ENCODE measurements at places on chromosomes 2 and 18.
A peak's percentile ranks its signal among the peaks of the same experiment; 100 is the strongest.

DNA sequence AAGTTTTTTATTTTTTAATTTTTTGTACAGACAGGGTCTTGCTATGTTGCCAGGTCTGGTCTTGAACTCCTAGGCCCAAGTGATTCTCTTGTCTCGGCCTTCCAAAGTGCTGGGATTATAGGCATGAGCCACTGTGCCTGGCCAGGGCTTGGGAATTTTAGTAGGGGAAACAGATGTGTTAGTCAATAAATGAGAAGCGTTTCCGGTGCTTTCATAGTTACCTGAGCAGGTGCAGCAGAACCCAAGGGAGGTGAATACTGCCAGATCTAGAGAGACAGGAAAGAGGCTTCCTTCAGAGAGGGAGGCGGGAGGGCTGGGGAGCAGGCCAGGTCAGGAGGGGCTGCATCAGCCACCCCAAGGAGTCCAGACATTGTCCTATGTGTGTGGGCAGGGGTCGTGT is 30.5 kb upstream of the IMPA2 start:
- DNase-seq, result no peak

DNA sequence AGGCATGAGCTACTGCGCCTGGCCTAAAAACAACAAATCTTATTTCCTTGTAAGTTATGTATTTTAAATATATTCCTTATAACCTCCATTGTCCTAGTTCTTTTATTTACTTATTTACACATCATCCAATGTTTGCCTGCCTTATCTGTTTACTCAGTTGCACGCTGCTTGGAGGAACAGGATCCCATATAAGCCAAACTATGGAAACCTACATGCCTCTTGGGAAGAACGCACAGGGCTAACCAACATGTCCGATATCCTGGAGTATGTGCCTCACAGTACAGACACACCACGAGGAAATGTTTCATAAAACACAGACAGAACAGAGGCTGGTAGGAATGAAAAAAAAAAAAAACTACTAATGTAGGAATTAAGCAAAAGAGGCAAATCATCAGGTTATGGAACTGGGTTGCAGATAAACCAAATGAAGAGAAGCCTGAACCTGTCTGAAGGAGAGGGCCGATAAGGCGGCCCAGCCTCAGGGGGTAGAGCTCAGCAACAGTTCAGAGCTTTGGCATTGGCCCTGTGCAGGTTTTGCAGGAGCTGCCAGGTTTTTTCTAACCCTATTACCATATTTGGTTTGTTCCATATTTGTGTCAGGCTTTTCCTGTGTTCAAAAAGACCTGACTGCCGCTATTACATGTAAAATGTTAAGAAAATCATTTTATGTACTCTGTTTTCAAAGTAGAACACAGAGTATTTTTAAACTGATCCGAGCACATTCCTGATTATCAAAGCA is 19.9 kb upstream of the SP3 start:
- DNase-seq, result no peak

DNA sequence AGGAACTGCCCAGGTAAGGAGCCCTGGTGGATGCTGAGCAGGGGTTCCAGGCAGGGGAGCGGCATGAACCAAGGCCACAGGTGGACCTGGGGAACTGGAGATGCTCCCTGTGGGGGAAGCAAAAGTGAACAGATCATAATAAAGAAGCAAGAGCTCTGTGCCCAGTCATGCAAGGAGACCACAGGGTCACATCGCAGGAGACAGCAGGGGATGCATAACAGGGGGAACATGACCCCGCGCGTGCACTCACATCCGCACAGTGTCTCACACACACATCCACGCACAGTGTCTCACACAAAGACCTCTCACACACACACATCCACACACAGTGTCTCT is 473.3 kb upstream of the HS6ST1 start:
- no peak for DNase-seq

DNA sequence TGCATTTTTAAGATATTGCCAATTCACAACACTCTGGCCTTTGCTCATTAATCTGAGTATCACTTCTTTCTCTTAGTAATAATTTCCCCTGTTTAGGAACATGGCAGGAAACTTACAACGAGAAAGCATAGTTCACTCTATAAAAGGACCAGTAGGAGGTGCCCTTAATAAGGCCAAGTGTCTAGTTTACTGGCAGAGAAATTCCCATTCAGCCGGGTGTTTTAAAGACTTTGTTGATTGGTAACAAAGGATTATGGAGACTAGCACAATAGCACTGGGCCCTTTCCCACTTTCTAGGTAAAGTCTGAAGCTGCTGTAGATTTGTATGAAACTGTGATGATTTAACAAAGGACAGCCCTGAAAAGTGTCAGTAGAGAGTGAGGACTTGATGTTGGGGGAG is 3.1 kb downstream of the DCC start:
- DNase-seq, result no peak

DNA sequence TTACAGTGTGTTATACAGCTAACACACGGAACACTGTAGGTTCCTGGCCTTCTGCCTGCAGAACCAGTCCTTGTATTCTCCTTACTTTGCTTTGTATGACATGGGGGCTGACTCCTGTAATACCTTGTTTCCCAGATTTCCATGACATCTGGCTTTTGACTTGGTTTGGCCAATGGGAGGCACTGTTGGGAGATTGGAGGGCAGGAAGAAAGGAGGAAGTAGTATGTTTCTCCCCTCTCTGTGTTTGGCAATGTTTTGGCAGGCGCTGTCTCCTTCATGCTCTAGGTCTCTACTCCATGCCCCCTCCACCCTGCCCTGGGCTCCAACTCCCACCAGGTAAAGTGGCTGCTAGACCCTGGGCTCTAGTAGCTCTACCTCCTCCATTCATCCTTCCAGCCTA is 331.1 kb upstream of the SLC14A2 start:
- DNase-seq, result no peak

- no peak for DNase-seq
These were observed 7.3 kb upstream of the SLC39A10 start for GRCh38 chr2:195649629-195650190.

DNA sequence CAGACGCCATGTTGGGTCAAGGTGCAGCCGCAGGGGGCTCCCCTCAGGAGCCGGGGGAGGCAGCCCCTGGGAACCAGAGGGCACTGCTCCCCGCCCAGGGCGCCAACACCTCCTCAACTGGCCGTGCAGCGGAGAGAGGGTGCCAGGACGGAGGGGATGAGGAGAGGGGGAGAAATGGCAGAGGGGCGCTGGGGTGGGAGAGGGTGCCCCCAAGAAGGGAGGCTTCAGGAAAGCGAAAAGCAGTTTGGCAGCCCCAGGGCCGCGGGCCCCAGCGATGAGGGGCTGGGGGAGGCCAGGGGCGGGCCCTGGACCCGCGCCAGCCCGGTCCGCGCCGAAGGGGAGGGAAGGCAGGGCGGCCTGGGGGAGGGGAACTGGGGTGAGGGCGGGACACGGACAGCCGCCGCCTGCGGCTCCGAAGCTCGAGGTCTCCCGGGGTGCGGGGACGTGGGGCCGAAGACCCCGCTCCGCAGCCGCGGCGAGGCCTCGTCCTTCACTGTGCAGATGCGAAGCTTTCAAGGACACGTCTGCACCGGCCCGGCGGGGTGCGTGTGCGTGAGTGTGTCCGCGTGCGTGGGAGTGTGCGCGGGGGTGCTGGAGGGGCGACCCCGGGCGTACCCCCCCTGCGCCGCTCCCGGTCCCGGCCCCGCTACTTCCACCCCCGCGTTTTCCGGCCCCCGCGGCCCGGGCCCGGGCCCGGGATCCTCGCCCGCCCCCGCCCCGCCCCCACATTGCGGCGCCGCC is 1.4 kb downstream of the DNMT3A start:
- peak; percentile 49 for DNase-seq

GRCh38 chr2:279956-280649 is 7.8 kb downstream of the ALKAL2 start:
- no peak for DNase-seq

- DNase-seq, result no peak
These were observed 438.2 kb downstream of the TSN start for GRCh38 chr2:122193622-122194021.

- DNase-seq, result no peak
These were observed 16.4 kb upstream of the MSH2 start for GRCh38 chr2:47386551-47386950.

DNA sequence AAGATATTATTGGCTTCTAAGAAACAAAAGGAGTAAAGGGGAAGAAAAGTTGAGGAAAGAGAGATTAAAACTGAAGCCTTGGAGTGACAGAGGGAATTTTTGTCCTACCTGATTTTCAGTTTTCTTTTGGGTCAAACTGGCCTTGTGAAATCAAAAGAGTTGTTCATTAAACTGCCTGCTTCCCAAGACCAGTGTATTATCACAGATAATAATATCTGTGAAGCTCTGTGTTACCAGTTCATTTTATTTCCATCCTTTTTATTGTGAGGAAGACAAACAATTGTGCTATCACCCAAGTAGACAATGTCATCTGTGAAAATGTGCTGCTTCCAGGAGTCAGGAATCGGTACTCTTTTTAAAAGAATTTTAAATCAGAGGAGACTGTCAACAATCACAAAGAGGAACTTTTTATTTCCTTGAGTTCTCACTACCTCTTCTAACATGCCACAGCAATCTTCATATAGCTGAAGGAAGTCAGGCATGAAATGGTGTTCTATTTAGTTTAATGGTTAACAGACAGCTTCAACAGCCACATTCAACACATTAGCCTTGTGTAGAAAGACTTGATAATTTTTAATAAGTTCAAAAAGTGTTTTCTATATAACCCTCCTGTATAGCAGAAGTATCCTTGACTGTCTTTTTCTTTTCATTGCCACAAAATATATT is 554.8 kb downstream of the PIK3C3 start:
- no peak for DNase-seq

GRCh38 chr2:77046339-77046738 is 475.8 kb downstream of the LRRTM4 start:
- no peak for DNase-seq

DNA sequence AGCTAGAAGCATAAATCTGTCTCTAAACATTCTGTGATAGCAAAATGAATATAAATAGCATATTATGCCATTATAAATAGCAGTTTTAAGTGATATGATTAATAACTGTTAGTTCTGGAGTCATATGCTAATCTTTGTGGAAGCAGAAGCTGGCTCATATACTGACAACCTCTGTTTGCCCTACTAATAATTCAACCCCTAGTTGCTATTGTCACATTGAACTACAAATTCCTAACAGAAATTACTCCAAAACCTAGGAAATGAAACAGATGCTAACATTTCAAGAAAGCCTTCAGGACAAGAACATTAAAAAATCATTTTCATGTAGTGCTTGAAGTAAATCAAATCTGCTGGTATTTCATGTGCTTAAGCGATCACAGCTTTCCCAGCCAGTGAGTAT is 28.2 kb downstream of the CALCRL start:
- DNase-seq, result no peak

DNA sequence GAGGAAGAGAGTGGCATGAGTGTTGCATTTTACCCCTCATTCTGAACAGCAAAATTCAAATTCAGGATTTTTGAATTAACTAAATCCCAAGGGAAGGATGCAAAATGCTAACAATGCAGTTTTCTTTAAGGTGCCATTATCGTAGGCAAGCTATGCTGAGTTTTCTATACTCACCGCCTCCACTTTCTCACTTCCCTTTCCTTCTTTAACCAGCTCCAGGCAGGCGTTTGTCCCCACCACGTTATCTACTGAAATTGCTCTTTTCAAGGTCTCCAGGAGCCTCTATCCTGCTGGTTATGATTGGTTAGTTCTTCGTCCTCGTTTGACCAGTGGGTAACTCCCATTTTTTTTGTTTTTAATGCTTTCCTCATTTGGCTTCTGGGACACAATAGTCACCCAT is 1.8 kb upstream of the CPO start:
- DNase-seq, result no peak

DNA sequence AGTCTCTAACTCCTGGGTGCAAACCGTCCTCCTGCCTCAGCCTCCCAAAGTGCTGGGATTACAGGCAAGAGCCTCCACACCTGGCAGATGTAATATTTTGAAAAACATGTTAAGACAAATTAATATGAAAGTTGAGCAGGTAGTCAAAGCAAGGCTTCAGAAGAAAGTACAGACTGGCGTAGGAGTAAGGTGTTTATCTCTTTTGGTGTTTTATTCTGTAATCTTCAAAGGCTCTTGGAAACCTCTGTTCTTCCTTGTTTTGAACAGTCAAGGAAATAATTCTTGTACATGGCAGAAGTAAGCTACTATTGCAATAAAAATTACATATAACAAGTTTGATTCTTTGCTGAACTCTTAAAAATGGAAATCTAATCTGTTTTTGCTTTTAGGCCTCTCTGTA is 5.3 kb downstream of the RNF138 start:
- DNase-seq, result no peak

- no peak for DNase-seq
These were observed 88.2 kb upstream of the VWC2L start for GRCh38 chr2:214322662-214323061.

DNA sequence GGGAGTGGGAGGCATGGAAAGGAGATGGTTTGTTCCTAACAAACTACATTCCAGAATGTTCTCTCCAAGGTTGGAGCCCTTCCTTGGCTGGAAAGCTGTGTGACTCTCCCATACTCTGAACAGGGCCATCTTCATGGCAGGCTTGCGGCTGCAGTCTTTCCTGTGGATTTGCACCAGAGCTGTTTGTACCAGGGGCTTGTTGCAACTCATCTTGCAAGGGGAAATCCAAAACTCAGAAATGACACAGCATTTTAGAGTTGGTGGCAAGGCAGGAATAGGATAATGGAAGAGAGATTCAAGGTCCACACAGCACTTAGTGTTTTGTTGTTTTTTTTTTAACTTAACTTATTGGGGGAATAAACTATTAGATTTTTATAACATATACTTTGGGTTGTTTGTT is 73.7 kb upstream of the ZNF516 start:
- no peak for DNase-seq

DNA sequence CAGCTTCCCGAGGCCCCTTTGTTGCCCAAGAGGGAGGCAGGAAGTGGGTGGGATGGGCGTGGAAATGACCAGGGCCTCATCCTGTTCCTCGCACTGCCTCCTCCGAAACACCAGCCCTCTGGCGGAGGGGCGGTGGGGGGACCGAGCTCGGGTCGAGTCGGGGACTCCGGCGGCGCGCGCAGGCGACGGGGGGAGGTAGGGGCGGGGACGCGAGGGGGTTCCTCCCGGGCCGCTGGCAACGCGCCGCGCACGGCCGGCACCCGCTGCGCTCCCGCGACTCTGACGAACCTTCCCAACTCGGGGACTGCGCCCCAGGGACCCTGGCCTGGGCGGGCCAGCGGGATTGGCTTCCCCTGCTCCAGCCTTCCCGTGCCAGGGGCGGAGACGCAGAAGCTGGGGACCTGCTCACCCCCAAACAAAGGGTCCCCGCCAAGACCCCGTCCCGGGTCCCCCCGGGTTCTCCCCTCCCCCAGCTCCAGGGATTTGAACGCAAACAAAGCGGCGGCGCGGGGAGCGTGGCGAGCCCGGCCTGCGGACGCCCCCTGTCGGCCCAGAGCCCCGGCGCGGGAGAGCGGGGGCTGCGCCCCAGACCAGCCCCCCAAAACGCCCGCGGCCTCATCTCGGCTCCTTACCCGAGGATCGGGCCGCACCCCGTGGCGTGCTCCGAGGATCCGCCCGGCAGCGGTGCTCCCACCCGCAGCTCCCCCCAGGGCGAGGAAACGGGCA is 1.2 kb downstream of the SEMA4C start:
- peak; percentile 81 for DNase-seq

All from stimulated activated CD8-positive, alpha-beta memory T cell treated with anti-CD3 and anti-CD28 coated beads, Interleukin-4, amount 100 ng/mL, for 48 hours (primary cell).